ENCODE measurements at places on chromosomes 1 and 21.

- DNase-seq: no peak
These were observed 1.8 kb downstream of the ZBED6 start for GRCh38 chr1:203797216-203797615.

GRCh38 chr1:179241530-179242097, 12.1 kb upstream of the ABL2 start:
- no peak for DNase-seq

DNA sequence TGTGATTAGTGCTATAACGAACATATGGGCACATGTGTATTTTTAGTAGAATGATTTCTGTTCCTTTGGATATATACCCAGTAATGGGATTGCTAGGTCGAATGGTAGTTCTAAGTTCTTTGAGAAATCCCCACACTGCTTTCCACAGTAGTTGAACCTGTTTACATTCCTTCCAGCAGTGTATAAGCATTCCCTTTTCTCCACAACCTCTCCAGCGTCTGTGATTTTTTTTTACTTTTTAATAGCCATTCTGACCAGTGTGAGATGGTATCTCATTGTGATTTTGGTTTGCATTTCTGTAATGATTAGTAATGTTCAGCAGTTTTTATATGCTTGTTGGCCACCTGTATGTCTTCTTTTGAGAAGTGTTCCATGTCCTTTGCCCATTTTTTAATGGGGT, 81.8 kb upstream of the SLC44A3 start:
- no peak for DNase-seq

- DNase-seq: no peak
These were observed 15.9 kb downstream of the C1orf94 start for GRCh38 chr1:34192621-34193020.

DNA sequence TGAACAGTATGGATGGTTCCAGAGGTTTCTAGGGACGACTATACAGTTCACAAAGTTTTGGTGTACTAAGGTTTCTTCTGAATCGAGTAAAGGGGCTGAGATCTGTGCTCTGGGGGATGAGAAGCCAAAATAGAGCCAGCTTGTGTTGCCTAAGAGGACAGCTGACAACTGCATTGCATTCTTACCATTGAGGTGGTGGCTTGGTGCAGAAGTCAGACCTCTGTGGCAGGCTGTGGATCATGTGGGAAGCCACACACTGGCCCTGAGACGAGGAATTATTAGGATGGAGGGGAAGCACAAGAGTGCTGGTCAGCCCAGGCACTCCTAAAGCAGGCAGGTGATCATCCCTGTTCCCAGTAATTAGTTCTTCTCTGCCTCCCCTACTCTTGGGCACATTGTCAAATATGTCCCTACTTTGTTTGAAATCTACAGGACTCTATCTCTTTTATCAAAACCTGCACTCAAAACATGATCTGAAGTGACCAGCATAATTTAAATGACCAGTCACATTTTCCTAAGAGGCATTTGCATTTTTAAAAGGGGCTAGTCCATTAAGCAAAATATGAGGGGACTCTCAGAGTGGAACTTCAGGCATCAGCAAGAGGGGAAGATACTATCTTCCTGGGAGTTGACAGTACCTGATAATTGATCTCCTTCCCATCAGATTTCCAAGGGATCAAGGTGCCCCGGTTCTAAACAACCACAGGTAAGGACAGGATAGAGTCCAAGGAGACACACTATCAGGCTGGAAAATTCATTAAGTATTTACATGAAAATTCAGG, at the start of gene FCRLB:
FCRLB (plus strand) TSS at position 589 of the 782 bp plus-strand sequence. CDS start 1,129 bp downstream, outside the sequence.
- DNase-seq: no peak

- no peak for DNase-seq
These were observed 47.1 kb downstream of the C8A start for GRCh38 chr1:56901716-56902115.

DNA sequence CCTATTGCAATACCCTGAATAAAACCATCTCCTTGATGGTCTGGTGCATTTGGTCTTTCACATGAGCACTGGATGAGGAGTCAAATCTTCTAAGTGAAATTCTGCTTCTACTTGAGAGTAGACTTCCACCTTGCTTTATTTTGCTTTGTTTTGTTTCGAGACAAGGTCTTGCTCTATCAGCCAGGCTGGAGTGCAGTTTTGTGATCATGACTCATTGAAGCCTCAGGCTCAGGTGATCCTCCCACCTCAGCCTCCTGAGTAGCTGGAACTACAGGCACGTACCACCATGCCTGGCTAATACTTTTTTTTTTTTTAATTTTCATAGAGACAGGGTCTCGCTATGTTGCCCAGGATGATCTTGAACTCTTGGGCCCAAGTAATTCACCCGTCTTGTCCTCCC, 65.8 kb upstream of the F3 start:
- DNase-seq: no peak

- DNase-seq: no peak
These were observed 1.0 kb upstream of the ARID1A start for GRCh38 chr1:26694638-26695355.

DNA sequence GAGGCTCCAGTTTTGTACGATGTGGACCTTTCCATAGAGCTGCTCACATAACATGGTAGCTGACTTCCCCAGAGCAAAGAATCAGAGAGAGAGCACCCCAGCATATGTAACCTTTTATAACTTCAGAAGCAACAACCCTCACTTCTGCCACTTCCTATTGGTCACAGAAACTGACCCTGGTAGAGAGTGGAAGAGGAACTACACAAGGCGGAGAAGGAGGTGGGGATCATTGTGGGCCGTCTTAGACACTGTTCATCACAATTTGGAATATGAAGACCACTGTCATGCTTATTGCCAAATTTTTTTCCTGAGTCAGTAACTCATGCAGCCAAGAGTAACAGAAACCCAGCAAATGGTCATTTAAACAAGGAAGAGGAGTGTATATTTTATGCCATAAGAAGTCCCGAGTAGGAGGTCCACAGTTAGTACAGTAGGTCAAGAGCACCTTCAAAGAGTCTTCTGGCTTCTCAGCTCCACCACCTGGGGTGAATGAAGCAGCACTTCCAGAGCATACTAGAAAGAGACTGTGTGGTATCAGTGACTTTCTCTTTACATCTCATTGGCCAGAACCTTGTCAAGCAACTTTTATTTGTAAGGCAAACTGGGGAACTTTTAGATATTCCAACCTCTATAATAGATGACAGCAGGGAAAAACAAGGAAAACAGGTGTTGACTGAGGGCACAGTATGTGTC, 71.8 kb downstream of the ODF2L start:
- no peak for DNase-seq

- DNase-seq: no peak
These were observed 31.1 kb downstream of the PIGP start for GRCh38 chr21:37041706-37042271.

- no peak for DNase-seq
These were observed 60.3 kb downstream of the RHOU start for GRCh38 chr1:228795596-228795995.

DNA sequence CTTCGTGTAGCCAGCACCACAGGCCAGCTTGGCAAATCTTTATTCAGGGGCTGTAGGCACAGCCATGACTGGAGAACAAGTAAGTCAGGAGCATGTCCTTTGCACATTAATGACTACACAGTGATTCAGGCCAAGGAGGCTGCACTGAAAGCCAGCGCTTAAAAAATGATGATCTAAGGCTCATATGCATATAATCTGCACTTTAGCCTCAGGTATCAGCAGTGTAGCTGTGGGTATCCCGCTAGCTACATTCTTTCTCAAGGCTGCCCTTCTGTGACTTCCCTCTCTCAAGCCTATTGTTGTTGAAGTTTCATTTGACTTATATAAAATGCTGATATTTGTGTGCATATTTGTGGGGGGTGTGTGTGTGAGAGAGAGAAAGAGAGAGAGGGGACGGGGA, 62.6 kb upstream of the RGL1 start:
- DNase-seq: no peak

DNA sequence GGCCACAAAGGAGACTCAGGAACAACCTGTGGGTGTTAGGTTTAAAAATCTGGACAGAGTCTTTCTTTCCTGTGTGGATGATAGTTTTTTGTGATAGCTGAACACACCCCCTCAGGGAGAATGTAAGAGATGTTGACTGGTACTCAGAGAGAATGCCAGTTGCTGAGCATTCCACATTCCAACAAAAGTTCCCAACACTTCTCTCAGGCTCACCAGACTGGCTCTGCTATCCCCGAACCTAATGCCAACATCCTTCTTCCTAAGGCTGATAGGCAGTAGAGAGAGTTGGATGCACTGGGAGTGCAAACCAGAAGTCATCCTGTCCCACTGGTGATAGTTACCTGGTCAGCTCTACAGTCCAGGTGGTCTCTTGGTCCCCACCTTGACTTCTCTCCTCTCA, 28.7 kb upstream of the POU2F1 start:
- DNase-seq: no peak

DNA sequence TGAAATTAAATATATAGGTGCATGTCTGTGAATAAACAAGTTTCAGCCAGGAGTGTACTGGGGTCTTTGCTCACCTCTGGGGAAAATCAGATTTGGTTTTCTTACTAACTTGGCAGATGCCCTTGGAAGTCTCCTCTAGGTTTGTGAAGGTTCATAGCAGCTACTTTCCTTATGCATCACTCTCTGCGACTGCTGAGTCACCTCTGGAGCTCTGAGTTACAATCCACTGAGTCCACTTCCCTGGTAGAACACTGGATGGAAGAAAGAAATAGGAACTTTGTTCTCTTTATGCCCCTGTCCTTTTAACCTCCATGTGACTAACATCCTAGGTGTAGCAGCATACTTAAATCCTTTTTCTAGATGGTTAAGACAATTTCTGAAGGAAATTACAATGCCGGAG, 4.4 kb upstream of the FASLG start:
- no peak for DNase-seq

- no peak for DNase-seq
These were observed 86.2 kb downstream of the PTPRC start for GRCh38 chr1:198725090-198725489.

GRCh38 chr1:107140703-107141490, at the start of gene NTNG1:
Gene NTNG1 (plus strand): TSS chr1:107141039.
- DNase-seq: no peak

- no peak for DNase-seq
These were observed 124.5 kb upstream of the TMEM51 start for GRCh38 chr1:15029036-15029435.

DNA sequence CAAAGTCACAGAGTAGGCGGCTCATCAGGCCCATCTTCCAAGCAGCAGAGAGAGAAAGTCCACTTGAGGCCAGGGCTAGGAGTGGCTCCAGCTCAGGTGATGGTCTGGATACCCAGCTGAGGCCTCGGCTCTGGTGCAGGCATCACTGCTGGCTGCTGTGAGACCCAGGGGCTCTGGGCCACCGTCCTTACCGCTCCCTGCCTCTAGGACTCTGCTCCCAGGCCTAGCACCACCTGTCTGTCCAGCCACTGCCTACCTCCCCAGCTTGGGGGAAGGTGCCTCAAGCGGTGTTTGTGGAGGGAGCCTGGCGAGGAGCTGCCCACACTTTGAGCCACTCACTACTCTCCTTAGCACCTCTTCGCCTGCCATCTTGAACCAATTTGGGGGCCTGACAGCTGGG, 57.9 kb downstream of the DMRTB1 start:
- no peak for DNase-seq

DNA sequence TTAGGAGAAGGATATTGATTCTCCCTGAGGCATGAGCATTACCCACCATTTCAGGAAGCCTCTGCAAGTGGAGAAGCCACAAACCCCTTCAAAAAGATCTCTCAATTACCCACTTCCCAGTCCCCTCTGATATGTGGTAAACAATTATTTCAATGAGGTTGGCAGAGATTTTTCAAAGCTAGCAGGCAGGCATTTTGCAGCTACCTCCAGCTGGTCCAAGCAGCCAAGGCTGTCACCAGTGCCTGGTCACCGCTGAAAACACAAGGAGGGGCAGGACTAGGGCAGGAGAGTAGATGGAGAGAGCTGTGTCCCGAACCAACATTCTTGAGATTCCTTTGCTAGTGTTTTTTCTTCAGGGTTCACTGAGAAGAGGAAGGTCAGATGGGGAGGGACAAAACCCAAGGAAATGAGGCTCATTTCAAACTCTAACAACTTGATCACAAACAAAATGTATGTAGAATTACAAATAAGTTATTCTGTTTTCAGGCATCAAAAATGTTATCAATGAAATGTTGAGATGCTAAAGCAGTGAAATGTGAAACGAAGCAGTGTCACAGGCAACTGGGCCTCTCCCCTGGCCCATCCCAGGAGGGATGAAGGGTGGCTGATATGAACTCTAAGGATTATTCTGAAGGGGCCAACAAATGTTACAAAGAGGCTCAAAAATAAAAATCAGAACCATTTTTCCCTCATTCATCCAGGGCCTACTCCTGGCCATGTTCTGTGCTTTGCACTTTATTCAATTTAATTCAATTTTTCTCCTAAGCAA, 22.3 kb downstream of the APP start:
- DNase-seq: no peak

DNA sequence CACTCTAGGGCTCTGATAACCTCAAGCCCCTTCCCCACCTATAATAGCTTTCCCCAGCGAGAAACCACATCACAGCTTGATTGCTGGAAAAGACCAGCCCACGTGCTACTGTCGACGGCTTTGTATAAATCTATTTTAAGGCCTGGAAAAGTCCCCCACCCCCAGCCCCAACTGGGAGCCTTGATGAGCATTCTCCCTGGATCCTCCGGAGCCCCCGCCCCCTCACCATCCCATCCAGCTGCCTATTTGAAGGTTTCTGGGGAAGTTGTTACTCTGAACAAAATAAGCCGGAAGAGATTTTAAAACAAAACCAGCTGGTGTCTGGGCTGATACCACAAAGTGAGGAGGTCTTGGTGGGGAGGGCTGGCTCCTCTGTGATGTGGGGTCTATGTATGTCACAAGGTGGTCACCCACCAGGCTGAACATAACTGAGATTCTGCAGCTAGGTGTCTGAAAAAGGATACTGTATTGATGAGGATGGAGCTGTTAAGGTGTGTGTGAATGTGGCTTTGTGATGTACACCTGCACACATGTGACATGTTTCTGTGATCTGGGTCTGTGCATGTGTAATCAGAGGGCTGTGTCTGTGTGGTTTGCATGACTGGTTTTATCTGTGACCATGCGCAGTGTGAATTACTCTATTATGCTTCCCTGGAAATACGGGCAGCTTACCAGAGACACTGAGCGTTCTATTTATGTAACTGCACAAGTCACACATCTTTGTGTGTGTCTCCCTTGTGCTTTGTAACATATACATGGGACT, 25.0 kb downstream of the RIMS3 start:
- DNase-seq: no peak

All from stimulated activated CD4-positive, alpha-beta T cell treated with anti-CD3 and anti-CD28 coated beads, Interleukin-4, amount 100 ng/mL, for 48 hours (primary cell).